ENCODE measurements at places on chromosomes 1 and 21. TPM values are rescaled to one million over a fixed set of nuclear protein-coding genes. Genes with fewer than 3 reads are reported as not detected.

HAO2 gene
- total RNA-seq: not detected

PDZK1 gene
- total RNA-seq: 1.7 TPM

GRCh38 chr1:15952317-15953258 is 23.3 kb downstream of the ZBTB17 start:
- DNase-seq: peak; percentile 99

GRCh38 chr1:186424539-186424938 is 36.4 kb downstream of the PDC start:
- no peak for DNase-seq

DNA sequence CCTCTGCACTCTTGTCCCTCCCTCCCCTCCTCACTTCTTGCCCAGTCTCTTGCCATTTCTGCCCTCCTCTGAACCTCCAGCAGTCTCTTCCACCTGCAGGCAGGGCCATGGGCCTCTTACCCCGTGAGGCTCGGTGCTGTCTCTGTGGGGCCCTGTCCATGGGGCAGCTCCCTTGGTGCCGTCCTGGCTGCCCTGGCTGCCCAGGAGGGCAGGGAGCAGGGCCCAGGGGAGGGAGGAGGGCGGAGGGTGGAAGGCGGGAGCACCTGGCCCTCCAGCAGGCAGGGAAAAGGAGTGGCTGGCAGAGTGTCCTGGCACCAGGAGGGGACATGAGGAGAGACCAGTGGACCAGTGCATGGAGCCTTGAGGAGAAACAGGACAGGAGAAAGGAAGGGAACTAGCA is at the start of gene RORC:
RORC (minus strand) TSS at position 198 of the 400 bp plus-strand sequence; CDS start at position 160, 38 bp downstream.
- no peak for DNase-seq

Data from IMR-90 (cell line).